Stimulated activated CD4-positive, alpha-beta T cell treated with anti-CD3 and anti-CD28 coated beads, TNF-alpha, amount 100 ng/mL, for 48 hours (primary cell): ENCODE measurements at places on chromosomes 11 and 22.

GRCh38 chr11:85949798-85950197 lies 94.6 kb downstream of the CCDC83 start:
- DNase-seq = no peak

- no peak for DNase-seq
Measured at GRCh38 chr11:10438458-10438857, 16.6 kb upstream of the AMPD3 start.

DNA sequence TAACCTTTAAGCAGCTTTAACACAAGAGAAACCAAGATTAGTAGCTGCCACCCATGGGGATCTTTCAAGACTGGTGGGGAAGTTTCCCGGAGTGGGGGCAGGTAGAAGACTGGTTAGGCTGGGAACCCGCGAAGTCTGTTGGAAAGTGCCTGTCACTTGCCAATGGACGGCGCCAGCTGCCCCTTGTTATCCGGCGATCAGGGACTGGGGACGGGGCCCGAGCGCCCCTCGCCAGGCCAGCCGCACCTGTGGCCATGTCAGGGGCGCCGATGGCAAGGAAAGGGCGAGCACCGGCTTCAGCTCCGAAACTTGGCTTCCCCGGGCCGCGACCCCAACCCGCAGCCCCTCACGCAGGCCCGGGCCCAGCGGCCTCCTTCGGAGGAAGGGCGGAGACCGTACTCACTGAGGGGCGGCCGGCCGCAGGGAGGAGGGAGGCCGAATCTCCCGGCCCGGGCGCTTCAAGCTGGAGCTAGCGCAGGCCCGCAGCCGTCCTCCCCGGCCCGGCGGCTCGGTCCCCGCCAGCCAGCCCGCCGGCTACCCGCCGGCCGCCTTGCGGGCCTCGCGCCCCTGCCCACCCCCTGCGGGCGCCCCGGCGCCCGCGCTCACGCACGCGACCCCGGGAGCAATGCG lies 539 bp downstream of the EIF4ENIF1 start:
- DNase-seq = no peak

- DNase-seq = no peak
Measured at GRCh38 chr11:7490535-7490934, 5.2 kb downstream of the OLFML1 start.

GRCh38 chr22:50624347-50625130 lies 3.4 kb downstream of the ARSA start:
- no peak for DNase-seq

DNA sequence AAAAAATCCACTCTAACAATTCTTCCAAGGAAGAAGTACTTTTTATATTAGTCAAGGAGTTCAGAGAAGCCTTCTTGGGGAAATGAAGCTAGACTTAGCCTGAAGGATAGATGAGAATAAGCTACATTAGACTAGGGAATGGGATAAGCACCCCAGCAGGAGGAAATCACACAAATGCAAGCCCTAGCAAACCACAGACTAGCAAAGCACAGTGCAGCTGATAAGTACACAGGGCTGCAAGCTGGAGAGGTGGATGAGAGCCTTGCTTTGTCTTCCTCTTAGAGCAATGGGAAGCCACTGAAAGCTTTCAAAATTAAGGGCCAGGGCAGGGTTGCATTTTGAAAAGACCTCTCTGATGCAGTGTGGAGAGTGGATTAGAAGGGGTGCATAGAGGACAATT lies 946.2 kb downstream of the LRRC4C start:
- no peak for DNase-seq

GRCh38 chr11:2139123-2139521 lies at the start of gene IGF2:
TSS of gene IGF2 (minus strand) at chr11:2139389. CDS start at chr11:2135523, 3,866 bp downstream.
- no peak for DNase-seq
